NT2/D1 (cell line): ENCODE measurements at places on chromosomes 1 and 21.

DNA sequence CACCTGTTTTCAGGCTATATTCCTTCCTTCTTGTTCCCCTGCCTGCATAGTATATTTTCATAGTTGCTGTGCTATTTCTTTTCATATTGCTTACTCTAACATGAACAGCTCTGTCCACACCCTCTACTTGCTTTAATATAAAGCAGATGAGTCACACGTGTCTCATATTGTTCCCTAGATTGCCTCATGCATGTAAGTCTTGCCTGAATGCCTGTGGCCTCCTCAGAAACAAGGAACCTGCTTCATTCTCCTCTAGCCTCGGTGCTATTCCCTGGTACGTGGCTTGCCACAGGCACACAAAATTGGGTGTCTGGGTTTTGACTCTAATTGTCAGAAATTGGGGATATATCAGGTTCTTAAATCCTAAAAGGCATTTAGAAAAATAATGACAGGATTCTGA is 16.5 kb upstream of the PKP1 start:
- no peak for DNase-seq

DNA sequence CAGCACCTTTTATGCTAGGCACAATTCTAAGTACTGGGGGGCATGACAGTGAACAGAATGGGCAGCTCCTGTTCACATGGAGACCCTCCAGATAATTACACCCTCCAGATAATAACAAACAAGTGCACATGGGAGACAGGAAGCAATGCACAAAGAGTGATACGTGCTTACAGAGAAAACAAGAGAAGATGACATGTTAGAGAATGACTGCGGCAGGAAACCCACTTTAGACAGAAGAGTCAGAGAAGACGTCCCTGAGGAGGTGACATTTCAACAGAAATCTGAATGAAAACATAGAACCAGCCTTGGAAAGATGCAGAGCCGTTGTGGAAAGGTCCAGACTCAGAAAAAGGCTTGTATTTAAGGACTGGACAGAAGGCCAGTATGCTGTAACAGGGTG is 54.7 kb upstream of the ARTN start:
- no peak for DNase-seq

- no peak for DNase-seq
These were observed at the start of gene ARTN for GRCh38 chr1:43933386-43934100. Gene ARTN, plus strand, starts transcription at chr1:43933801. Its CDS starts 1,856 bp downstream, at chr1:43935657.

DNA sequence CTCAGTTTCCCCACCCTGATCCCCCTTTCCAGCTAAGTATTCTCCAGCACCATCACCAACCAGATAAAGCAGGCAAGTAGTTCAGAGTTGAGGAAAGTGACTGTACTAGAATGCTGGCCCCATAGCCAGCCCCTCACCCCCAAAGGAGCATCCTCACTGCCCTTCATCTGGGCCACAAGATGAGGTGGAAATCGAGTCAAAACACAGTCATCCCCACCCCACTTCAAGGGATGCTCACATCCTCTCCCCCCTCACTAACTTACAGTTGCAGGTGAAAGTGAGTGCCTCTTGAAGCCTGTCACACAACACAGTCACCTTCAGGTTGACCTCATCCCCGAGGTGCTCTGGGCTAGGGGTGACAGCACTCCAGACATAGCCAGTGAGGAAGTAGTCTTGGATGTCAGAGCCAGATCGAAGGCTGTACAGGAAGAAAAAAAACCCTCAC is 30.4 kb downstream of the PIK3C2B start:
- DNase-seq: no peak

- DNase-seq: no peak
These were observed 148.8 kb upstream of the CAMK1G start for GRCh38 chr1:209434631-209435217.

GRCh38 chr1:230772457-230773395 is 25.5 kb downstream of the CAPN9 start:
- no peak for DNase-seq

GRCh38 chr1:70353601-70354331 is 756 bp downstream of the ANKRD13C start:
- no peak for DNase-seq

GRCh38 chr1:28205243-28205642 is 27.6 kb downstream of the DNAJC8 start:
- no peak for DNase-seq

- no peak for DNase-seq
These were observed 5.1 kb downstream of the CA14 start for GRCh38 chr1:150262388-150263320.

DNA sequence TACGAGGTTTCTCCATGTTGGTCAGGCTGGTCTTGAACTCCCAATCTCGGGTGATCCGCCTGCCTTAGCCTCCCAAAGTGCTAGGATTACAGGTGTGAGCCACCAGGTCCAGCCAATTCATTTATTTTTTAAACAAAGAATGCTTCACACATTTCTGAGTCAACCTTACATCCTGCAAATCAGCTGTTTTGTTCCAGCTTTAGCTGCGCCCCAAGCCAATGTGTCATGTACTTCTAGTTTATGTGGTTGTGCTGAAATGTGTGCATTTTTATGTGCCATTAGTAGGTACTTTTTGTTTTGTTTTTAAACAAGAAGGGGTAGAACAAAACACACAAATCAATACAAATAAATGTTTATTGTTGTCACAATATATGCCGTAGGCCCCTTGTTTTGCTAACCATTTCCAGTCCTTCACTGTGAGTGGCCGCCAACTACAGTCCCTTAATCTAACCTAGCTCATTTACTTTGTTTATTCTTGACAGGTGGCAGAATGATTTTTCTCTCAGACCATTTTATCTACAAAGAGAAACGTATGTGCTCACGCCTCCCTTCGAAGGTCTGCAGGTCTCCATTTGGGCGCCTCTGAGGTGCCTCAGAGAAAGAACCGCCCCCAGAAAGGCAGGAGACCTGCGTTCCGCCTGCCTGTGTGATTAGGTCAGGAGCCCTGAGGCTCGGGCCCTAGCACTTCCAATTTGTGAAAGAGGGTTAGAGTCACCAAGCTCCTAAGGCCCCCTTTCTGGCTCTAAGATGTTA is 2.8 kb upstream of the CASQ2 start:
- peak; percentile 38 for DNase-seq

DNA sequence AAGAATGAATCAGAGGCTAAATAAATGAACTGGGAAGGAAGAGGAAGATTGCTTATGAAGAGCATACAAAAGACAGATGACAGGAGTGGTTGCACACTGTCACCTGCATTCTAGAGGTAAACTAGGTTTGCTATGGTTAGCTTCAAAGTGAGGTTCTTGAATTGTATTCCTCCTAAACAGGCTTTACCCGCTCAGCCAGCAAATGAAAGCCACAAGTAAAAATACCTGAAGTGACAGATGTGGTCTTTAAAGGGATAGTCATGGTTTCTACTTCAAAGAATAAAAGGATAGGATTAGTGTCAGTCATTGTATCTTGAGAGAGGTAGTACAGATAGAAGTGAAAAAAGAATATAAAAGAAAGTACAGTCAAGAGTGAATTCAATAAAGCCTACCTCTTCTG is 32.4 kb upstream of the PRDX6 start:
- DNase-seq: no peak

- no peak for DNase-seq
These were observed 14.2 kb downstream of the RIMS3 start for GRCh38 chr1:40651138-40651857.

- no peak for DNase-seq
These were observed 214.8 kb downstream of the BACH1 start for GRCh38 chr21:29513535-29513934.

GRCh38 chr1:198492872-198493271 is 47.6 kb downstream of the ATP6V1G3 start:
- no peak for DNase-seq

DNA sequence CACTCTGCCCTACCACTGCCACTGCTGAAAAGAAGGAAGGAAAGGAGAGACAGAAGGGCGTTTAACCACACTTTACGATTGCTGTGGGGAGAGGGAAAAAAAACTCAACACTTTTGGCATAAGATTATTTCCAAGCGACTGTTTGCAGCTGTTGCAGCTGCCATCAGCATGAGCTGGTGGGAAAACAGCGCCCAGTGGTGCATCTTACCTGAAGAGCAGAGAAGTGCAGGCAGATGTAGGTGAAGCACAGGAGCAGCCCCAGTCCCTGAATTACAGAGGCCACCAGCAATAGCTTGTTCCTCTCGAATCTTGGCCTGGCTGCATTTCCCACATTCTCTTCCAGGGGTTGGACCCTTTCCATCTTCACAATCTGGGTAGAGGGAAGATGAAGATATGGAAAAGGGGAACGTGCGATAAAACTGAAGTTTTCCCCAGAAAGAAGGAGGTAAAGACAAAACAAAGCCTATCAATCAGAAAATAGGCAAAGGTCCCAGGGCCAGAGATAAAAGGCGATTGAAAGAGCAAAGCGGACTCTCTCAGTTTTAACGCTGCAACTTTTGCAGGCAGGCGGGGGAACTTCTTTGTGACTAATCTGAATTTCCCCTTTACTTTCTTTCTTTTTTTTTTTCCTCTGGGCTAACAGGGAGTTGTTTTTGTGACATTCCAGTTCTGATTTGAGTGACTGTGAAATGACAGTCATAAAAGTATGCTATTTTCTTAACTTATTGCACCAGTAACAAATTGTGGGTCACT is at the start of gene TNFSF4:
Gene TNFSF4 (minus strand): TSS at position 516 of the 753 bp plus-strand sequence. CDS start 155 bp downstream, at position 361.
- DNase-seq: no peak

GRCh38 chr1:44368471-44369151 is 13.6 kb upstream of the ERI3 start:
- DNase-seq: peak; percentile 88

GRCh38 chr1:51761351-51761750 is 117.2 kb downstream of the NRDC start:
- no peak for DNase-seq

DNA sequence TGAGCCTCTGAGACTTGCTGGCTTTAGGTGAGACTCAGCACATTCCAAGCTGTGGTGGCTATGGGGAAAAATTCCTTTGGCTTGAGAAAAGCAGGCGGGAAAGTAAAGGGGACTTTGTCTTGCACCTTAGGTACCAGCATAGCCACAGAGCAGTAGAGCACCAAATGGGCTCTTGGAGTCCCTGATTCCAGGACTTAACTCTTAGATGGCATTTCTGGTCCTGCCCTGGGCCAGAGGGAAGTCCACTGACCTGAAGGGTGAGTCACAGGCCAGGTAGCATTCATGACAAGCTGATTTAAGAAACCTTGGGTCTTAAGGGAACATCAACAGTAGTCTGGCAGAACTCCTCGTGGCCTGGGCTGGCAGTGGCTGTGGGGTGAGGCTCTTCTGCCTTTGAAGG is 344.7 kb downstream of the DUSP10 start:
- DNase-seq: no peak

DNA sequence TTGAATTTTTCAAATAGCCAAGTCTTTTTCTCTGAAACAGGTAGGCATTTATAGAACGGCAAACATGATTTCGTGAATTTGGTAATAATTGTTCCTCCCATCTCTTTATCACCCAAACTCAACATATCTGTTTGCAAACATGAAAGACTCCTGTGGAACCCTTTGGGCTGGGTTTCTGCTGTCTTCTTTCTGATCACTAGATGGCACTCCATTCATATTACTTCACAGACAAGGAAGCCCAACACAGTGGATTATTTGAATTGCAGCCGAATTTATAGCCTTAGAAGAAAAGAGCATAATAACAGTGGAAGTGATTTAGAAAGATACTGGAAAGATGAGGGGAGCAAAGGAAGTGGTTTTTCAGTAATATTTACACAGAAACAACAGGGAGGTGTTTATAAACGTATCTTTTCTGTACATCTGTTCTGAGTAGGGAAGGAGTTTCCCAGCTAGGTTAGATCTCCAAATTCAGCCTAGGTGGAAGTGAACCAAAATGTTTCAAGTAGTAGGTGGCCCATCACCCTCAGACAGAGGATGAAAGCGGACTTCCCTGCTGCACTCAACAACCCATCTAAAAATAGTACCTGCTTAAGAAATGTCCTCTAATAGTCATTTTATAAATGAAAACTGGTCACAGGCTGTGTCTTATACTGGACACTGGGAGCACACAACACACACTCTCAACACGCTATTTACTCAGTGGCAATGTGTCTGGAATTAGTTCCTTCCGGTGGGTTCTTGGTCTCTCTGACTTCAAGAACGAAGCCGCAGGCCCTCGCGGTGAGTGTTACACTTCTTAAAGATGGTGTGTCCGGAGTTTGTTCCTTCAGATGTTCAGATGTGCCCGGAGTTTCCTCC is 67.6 kb downstream of the MAP3K21 start:
- peak; percentile 67 for DNase-seq

- no peak for DNase-seq
These were observed 270.4 kb downstream of the HLX start for GRCh38 chr1:221149555-221150075.

DNA sequence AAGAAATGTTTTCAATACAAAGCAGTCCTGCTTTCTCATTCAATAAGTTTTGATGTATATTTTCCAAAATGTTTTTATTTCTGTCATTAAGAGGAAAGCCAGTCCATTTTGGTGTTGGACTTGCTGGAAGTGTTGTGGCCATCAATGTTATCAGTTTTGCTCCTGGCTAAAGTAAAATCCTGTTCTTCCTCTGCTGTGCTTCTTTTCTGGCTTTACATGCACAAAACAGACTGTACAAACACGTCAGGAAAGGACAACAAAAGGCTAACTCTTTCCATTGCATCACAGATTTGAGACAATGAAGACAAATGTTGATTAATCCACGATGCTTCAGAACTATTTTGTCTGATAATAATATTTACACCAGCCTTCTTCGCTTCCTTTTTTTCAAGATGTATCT is 735.4 kb downstream of the LTN1 start:
- no peak for DNase-seq

DNA sequence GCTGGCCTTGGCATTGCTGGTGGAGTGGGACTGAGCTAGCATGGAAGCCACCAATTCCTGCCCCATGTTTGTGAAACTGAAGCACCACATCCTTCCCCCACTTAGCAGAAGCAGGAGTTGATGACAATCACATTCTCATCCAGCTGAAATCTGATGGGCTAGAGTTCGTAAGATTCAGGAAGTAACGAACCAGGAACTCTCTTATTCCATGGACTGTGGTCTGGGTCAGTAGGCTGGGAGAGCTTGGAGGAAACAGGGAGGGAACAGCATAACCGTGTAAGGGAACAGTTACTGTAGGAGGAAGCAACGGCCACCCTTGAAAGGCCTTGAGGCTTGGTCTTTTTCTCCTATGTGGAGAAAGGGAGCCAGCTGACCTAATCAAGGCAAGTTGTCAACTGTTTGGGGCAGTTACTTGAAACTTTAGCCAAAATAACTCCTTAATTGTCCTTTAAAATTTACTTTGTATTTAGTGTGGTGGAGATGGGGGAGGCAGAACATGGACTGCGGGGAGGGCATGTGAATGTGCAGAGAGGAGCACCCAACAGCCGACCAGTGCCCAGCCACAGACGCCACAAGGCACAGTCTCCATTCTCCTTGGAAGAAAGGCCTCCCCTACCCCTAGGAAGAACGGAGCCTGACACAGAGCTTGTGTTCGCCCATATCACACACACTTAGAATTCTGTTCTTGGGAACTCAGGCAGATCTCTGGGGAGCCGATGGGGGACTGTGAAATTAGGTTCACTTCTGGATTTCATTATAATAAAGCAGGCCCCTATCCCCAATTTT is 2.0 kb upstream of the COQ8A start:
- DNase-seq: no peak
